T-helper 17 cell (primary cell): ENCODE measurements at places on chromosomes 7 and 10.

GRCh38 chr10:71323407-71323806 is 4.3 kb downstream of the SLC29A3 start:
- DNase-seq: no peak

GRCh38 chr10:70584909-70585544 is 17.5 kb downstream of the PRF1 start:
- DNase-seq: no peak

GRCh38 chr10:4062072-4062471 is 277.1 kb upstream of the KLF6 start:
- DNase-seq: no peak

DNA sequence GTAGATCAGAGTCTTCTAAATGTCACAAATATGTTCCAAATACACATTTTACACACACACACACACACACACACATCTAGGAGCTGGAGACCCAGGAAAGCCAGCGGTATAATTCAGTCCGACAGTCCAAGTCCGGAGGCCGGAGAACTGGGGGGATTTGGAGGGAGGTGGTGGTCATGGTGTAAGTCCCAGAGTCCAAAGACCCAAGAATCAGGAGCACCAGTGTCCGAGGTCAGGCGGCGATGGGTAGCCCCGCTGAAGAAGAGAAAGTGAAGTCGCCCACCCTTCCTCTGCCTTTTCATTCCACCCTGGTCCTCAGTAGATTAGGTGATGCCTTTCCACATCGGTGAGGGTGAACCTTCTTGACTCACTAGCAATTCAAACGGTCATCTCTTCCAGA is 154.8 kb downstream of the CAMK1D start:
- no peak for DNase-seq

DNA sequence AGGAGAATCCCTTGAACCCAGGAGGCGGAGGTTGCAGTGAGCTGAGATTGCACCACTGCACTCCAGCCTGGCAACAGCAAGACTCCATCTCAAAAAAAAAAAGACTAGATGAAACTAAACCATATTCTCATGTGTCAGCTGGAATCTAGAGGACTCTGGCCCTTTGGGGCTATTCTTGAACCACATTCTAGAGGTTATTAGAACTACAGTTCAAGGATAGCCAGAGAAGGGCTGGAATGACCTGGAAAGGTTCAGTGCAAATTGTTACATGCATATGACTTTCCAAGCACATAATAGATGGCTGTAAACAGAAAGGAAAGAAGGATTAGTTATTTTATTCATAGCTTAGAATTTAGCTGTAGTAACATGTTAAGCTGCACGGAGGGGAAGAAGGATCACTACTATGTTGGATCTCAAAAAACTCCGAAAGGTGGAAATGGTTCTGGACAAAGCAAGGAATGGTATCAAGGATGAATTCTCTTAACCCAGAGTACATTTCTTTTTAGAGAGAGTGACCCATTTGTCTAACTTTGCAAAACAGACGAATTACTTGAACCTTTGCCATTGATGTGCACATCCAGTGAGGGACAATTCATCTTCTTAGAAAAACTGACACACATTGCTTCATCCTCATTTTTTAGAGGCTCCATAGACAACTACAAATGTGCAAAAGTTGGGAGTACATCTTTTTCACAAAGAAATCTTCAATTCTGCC is 124.0 kb upstream of the SAMD8 start:
- DNase-seq: no peak

- DNase-seq: no peak
These were observed 6.5 kb upstream of the DENND2A start for GRCh38 chr7:140646931-140647647.

DNA sequence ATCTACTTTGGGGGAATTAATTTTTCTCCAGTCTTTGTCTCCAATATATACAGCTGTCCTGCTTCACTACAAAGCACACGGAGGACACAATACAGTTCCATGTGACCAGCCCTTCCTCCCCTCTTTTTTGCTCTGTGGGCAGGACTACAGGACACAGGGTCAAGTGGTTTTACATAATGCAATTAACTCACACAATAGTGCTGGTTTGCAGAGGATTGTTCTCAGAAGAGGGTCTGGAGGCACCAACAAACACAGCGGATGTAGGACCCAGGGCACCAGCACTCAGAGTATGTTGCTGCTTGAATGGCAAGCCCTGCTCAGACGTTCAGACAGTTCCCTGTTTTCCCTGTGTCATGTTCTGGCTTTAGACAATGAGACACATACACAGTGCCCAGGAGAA is 52.0 kb upstream of the NPTX2 start:
- DNase-seq: no peak

GRCh38 chr10:11245510-11245909 is 227.8 kb downstream of the CELF2 start:
- DNase-seq: no peak

DNA sequence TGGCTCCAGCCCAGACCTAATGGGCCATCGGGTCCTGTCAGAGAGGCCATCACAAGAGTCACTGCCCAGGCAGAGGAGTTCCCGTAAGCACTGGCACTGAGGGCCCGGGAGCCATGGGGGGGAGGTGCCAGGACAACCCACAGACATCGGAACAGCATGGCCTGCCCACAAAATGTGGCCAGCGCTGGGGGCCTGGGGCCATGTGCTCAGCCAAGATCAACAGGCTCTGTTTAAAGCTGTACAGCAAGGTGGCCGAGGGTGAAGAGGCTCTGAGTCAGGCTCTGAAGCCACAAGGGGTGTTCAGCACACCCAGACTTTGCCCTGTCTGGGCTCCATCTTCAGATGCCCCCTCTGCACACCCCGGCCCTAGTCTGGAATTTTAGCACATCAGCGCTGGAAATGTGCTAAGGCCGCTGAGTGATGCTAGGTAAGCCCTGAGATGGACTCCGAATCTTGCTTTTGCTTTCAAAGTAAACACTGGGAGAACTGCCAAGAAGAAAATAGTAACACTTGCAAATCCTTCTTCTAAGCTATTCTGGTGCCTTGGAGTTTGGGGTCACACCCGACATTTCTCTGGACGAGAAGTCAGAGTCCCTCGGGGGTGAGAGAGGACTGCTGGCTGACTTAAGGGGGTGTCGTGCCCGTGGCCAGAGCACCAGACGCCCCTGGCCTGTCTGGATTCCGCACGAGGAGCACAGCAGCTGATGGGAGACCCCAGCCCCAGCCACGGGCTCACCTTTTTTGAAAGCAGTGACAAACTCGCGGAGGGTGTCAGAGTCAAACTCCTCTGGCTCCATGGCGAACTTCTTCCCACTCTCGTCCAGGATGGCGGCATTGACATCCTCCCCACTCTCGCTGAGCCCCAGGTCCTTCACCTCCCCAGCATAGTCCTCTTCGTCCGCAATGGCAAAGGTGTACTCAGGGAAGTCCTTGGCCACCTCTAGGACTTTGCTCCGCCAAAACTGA is 23.6 kb downstream of the PDIA4 start:
- DNase-seq: no peak

- no peak for DNase-seq
These were observed 78.4 kb upstream of the NANOS1 start for GRCh38 chr10:118950997-118951637.

DNA sequence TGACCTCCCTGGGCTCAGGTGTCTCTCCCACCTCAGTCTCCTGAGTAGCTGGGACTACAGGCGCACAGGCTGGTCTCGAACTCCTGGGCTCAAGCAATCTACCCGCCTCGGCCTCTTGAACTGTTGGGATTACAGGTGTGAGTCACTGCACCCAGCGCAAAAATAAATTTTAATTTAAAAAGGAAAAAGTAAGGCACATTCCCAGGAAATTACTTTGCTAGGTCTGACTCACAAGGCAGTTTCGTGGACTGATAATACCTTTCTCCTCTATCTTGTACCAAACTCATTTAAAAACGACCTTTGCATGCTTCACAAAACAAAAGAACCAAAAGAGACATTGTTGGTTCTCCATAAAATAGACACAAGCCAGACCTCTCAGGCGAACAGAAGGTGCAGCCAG is 29.7 kb downstream of the PARP12 start:
- no peak for DNase-seq

DNA sequence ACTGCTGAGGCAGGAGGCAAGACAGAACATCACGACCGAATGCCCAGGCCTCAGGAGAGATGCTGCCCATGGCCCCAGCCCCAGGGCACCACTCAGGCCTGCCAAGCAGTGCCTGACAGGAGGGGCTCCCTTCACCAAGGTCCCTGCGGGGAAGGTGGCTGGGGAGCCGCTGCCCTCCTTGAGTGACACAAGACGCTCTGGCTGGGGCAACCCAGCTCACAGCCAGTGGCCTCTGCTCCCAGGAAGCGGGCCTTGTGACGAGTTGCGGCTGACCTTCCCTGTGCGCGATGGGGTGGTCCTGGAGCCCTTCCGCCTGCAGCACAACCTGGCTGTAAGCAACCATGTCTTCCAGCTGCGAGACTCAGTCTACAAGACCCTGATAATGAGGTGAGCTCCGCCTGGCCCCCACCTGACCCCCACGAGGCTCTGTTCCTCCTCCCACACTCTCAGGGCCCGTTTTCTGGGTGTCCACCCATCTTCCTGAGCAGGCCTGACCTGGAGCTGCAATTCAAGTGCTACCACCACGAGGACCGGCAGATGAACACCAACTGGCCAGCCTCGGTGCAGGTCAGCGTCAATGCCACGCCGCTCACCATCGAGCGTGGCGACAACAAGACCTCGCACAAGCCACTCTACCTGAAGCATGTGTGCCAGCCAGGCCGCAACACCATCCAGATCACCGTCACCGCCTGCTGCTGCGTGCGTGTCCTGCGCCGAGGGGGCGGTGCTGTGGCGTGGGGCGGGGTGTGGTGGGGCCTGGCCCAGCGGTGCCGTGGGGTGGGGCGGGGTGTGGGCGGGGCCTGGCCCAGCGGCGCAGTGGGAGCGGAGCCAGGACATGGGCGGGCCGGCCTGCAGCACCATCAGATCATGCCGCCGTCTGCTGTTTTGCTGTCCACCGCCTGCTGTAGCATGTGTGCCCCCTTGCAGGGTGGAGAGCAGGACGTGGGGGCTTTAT is 12.8 kb downstream of the ZMIZ2 start:
- DNase-seq: no peak

- no peak for DNase-seq
These were observed 180.0 kb upstream of the AHR start for GRCh38 chr7:17118412-17118811.
